ENCODE measurements at places on chromosomes 2 and 18. TPM values are rescaled to one million over a fixed set of nuclear protein-coding genes. Genes with fewer than 3 reads are reported as not detected.

GRCh38 chr2:231627384-231628120, 34.9 kb downstream of the TEX44 start:
- peak; percentile 44 for DNase-seq

- no peak for DNase-seq
Measured at GRCh38 chr18:7622721-7623120, 55.6 kb downstream of the PTPRM start.

GRCh38 chr2:45763797-45764196, 112.3 kb downstream of the PRKCE start:
- no peak for DNase-seq

DNA sequence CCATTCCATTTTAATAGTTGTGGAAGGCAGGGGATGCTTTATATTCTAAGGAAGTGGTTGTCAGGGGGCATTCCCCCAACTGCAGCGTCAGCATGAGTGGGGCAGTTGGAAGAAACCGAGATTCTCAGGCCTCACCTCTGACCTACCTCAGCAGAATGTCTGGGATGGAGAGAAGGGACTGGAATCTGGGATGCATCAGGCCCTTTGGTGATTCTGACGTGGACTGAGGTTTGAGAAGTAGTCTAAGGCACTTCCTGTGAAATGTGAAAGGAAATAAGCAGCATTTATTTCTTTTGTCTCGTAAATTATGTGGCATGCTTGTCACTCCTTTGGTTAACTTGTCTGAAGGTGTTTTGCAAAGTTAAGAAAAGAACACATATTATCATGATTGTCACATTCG, 540.7 kb upstream of the NETO1 start:
- peak; percentile 17 for DNase-seq

GRCh38 chr18:12645254-12645653, 12.7 kb downstream of the SPIRE1 start:
- DNase-seq, result no peak

- DNase-seq, result no peak
Measured at GRCh38 chr18:73986711-73987110, 160.9 kb downstream of the FBXO15 start.

GRCh38 chr2:105388971-105389381, 9.9 kb downstream of the FHL2 start:
- DNase-seq, result peak; percentile 98

- DNase-seq, result no peak
Measured at GRCh38 chr2:60556175-60556574, 2.7 kb upstream of the BCL11A start.

DNA sequence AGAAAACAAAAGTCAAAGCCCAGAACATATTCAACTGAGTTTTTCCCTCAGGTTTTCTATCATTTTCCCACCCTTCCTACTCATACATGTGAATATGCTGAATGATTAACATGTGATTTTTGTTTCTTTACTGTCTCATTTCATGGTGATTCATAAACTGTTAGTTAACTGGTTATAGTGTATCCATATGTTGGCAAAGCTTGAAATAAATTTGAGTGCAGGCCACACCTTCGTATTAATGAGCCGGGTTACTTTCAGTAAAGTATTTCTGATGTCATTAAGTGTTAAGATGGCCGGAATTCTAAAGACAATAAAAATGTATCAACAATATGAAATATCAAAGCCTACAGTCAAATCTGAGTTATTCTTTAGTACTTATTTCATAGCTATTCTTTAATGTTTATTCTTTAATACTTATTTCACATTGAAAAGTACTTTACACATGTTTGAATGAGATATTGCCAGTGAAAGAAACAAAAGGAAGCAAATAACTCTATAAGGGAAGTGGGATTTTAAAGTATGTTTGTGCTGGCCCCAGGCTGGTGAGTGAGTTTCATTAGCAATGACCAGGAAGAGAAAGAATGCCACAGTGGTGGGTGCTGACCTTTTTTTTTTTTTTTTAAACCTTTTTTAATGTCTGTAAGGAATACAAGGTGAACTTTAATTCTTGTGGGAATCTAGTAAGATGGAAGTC, 178.6 kb downstream of the NEDD4L start:
- DNase-seq, result peak; percentile 33

- DNase-seq, result peak; percentile 18
Measured at GRCh38 chr2:206004004-206004693, 81.8 kb downstream of the INO80D start.

DNA sequence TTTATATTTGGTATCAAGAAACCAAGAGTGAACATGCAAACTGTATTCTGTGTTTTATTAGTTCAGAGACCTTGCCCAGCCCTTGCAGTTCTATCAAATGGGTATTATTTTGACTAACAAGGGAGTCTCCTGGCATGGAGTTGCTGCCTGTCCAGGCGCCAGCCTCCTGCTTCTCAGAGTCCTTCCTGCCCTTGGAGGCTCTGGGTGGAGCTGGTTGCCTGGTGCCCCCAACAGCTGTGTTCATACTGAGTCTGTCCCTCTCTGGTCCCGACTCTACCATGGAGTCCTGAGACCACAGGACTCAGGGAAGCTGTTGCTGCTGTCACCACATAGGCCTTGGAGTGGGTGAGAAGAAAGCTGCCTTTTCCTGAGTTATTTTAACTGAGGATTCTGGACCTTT, 26.3 kb upstream of the GREB1 start:
- no peak for DNase-seq

DNA sequence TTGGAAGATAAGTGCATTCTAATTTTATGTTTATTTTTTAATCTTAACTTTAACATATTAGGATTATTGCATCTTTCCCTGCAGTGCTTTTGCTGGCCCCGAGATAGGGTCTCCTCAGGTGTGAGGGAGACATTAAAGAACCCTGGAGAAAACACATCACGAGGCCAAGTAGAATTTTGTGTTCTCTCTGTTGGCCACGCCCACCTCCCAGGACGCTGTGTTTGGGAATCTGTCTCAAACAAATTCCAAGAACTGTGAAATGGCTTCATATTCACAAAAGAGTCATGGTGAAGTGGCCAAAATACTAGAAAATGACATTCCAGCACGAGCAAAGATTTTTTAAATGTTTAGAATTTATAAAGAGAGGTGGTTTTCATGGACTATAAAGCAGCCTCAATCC, 27.3 kb downstream of the RNF144A start:
- DNase-seq, result no peak

- no peak for DNase-seq
Measured at GRCh38 chr18:66511792-66512191, 92.1 kb downstream of the CDH19 start.

TMEM247 gene
- total RNA-seq, result not detected

NEU4 gene
- total RNA-seq, result not detected

LYPD6B gene
- total RNA-seq, result not detected

IL1B gene
- total RNA-seq, result 3.6 TPM

PLEK gene
- total RNA-seq, result under 0.01 TPM

All from IMR-90 (cell line).